ENCODE measurements at places on chromosomes 5 and 9.

- DNase-seq = no peak
Measured at GRCh38 chr9:316382-316965, 101.8 kb downstream of the DOCK8 start.

- DNase-seq = no peak
Measured at GRCh38 chr9:125881042-125881441, 133.9 kb downstream of the PBX3 start.

DNA sequence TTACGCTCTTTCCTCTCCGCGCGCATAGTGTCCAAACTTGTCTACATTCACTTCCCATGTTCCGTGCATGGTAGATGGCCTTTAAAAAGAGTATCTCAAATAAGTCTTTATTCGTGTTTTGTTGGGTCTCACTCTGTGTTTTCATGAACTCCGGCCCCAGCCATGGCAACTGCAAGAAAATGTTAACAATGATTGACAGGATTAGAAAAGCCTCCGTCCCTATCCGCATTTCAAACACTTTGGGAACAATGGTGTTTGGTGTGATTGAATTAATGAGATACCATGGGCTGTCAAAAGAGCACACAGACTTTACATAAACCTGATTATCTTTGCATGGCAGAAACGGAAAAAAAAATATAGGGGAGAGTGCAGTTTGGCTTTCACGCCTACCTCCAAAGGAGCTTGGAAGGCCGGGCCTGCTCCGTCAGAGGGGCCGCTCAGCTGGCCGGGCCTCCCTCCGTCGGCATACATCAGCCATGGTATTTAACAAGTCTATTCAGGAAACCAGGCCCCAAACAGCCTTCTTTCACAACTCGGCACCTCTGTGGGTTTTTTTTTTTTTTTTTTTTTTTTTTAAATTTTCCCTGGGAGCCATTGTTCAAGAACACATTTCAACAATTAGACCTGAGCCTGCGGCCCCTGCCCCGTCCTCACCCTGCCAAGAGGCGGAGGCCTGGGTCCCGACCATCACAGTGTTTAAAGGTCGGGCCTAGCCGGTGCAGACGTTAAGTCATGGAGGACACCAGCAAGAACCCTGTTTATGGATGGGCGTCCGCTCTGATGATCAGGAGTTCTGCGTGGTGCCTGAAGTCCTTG, 323.8 kb upstream of the IRX4 start:
- no peak for DNase-seq

- DNase-seq = no peak
Measured at GRCh38 chr5:177427919-177428573, 1.6 kb downstream of the GRK6 start.

DNA sequence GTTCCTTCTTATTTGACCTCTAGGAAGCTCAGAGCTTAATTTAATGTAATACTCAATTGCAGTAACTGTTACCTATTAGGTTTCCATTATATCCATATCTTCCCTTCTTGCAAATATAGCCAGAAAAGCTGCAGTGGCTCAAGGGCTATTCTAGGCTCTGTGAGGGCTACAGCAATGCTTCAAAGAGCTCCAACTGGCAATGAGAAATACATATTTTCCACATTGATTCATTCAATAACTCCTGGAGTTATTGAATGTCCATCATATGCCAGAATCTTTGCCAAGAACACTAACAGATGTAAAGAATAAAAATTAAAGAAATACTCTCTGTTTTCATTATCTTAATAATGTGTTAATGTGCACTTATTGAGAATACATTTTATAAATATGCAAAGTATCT, 396.9 kb upstream of the PAPPA start:
- DNase-seq = no peak

- no peak for DNase-seq
Measured at GRCh38 chr5:98397081-98397480, 376.4 kb upstream of the RGMB start.

- no peak for DNase-seq
Measured at GRCh38 chr5:57432876-57433275, 49.7 kb downstream of the ACTBL2 start.

DNA sequence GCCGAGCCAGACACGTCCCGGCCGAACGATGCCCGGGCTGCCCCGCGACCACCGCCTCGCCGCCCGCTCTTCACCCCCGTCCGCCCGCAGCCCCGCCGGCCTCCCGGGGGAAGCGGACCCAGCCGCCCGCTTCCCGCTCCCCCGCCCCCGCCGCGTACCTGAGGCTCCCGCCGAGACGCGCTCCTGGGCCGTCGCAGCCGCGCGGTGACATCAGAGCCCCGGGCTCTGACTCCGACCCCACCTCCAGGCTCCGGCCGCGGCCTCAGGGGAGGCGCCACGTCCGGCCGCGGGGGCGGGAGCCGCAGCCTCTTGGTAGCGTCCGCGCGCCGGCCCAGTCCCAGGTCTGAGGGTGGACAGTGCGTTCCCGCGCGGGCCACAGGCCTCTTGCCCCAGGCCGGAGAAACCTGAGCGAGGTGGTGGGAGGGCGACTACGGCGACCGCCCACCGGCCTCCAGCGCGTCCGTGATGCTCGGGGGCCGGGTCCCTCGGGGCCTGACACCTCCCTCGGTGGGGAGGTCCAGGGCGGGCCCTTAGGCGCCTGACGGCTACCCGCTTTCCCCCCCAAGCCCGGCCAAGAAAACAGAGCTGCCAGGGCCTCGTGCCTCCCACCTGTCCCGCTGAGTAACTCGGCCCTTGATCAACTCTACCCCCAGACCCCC, at the start of gene SHROOM1:
SHROOM1 (minus strand) TSS at position 212 of the 659 bp plus-strand sequence. CDS start 4,507 bp downstream, outside the sequence.
- no peak for DNase-seq

- no peak for DNase-seq
Measured at GRCh38 chr5:91403438-91403837, 20.3 kb upstream of the ARRDC3 start.

- DNase-seq = no peak
Measured at GRCh38 chr5:136809382-136809781, 444.0 kb upstream of the TRPC7 start.

GRCh38 chr5:135465391-135466122, 13.4 kb upstream of the TIFAB start:
- no peak for DNase-seq

DNA sequence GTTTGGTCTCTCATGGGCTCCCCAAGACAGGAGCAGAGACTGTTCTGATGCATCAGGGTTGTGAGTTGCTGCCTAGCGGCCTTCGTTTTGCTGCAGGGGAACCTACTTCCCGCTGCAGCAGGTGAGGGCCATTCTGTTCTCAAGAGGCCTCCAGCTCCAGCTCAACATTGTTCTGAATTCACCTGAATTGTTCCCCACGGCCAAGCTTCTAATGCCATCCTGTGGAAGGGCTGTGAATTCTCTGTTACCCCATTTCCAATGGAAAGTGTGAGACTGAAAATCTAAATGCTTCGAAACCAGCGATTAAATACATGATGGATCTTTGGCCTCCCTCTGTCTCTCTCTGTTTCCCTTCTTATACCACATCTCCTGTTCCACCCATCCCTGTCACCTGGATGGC, 349.1 kb upstream of the DAP start:
- no peak for DNase-seq

DNA sequence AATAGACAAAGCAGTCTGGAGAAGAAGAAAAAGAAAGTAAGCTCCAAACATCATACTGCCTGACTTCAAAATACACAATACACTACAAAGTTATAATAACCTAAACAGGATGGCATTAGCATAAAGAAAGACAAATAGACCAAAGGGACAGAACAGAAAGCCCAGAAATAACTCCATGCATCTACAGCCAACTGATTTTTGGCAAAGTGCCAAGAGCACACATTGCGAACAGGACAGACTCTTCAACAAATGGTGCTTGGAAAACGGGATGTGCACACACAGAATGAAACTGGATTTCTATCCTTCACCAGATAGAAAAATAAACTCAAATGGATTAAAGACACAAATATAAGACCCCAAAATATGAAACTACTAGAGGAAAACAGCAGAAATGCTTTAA, 66.6 kb upstream of the SPATA31E1 start:
- DNase-seq = no peak

DNA sequence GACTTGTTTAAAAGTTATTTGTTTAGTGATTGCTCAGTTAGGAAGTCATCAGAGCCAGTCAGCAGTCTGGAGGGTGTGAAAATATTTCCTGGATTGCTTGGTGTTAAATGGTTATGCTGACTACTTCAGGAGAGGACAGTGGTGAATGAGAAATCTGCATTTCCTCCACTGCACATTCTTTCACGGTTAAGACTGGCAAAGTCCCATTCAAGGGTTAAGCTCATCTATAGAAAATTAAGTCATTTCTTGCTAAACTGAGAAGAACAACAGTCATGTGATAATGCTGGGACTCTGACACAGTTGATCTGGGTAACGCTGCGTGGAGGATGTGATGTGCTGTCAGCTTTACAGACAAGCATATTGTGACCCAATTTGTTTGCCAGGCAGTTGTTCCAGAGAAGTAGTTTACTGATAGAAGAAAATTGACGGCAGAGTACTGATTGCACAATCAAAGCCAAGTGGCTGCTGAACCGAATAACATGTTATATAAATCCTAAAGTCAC, 80.4 kb downstream of the GRAMD2B start:
- no peak for DNase-seq

DNA sequence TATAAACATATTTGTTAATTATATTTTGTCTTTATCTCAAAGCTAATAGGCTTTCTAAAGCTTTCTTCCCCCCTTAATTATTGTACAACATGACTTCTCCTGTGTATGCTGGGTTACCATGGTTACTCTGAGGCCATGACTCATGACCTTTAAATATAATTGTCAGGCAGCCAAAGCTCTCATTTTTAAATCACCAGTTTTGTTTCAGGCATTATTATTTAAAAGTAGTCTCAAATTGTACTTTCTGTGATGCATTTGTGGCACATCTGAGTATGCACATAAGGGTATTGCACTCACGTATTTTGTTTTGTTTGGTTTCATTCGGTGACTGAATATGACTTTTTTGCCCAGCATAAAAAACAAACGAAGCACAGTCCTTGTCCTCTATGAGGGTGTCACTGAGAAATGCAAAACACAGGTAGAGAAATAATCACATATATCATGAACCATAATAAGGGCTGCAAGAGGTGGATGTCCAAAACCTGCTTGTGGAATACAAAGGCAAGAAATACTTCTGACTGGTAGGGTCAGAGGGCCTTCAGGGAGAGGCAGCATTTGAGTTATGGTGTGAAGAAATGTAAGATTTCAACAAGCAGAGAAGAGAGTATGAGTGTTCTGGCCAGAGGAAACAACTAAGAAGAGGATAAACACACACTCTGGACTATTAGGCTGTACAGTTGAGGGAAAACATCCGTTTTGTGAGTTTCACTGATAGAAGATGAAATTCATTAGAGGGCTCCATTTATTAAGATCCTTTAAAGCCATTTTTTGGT, 2.1 kb downstream of the CCDC192 start:
- no peak for DNase-seq

DNA sequence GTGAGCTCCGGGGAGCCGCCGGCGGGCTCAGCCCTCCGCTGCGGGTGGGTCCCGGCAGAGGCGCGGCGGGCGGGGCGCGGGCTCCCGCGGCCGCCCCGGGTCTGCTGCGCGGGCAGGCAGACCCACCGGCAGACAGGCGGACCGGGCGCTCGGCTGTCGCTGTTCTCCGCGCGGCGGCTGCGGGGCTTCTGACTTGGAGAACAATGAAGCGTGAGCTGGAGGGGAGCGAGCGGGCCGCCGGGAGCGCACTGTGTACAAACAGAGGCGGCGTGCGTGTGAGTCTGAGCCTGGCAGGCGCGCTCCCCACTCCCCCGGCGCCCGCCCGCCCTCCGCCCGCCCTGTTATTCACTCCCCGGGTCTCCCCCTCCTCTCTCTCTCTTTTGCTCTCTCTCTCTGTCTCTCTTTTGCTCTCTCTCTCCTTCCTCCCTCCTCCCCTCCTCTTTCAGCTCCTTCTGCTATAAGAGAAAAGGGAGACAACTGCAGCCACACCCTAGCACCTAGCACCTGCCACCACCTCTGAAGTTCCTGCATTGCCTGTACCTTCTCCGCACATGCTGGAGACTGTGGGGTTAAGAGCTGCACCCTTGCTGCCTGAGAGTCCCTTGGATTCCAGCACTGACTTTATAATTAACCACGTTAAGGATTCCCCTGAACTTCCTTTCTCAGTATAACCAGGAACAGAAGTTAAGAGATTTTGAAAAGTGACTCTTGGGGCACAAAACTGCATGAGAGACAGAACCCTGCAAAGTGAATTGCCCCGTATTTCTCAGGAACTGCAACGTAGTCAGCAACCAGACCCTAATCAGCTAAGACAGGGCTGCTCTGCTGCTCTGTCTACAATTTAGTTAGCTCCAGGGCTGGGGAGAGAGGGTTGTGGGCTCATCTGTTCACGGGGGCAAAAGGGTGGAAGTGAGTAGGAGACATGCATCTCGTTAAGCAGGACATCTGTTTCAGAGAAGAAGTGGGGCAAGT, at the start of gene EDIL3:
EDIL3 (minus strand) TSS at position 277 of the 972 bp plus-strand sequence. CDS start 506 bp downstream, outside the sequence.
- no peak for DNase-seq
